ELF-1 (cell line): ENCODE measurements at places on chromosomes 3 and 15.

- no peak for DNase-seq
Measured at GRCh38 chr15:60612400-60613048, 133.6 kb upstream of the ICE2 start.

DNA sequence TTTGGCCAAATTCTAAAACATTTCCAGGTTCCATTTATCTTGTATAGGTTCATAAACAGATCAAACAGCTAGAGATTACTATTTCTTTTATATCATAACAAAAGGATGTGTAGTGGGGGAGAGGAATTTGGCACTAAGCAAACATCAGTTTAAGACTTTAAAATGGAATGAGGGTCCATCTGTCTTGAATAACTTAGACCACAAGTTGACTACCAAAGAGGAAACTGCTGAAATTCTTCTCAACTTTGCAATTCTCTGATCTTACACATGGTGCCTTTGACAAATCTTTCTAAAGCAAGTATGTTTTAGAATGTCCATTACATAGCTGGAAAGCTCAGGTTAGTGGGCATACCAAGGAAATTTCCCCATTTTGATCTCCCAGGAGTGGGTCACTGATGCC, 140.5 kb upstream of the ADAMTS9 start:
- DNase-seq: no peak

DNA sequence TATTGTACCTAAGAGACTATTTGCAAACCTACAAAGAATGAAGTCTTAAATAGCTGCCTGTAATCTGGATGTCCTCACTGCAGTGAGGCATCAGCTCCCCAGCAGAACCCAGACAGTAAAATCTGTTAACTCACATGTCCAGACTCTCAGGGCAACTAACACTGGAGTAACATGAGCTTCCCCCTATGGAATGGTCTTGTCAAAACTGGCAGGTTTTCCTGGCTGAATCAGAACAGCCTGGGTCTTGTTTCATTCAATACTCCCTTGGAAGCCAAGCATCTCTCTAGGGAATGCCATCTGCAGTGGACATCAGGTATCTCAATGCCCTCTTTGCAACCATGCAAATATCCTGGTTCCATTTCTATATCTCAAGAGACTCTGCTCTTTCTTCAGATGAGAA, 24.4 kb downstream of the PTPN9 start:
- no peak for DNase-seq

DNA sequence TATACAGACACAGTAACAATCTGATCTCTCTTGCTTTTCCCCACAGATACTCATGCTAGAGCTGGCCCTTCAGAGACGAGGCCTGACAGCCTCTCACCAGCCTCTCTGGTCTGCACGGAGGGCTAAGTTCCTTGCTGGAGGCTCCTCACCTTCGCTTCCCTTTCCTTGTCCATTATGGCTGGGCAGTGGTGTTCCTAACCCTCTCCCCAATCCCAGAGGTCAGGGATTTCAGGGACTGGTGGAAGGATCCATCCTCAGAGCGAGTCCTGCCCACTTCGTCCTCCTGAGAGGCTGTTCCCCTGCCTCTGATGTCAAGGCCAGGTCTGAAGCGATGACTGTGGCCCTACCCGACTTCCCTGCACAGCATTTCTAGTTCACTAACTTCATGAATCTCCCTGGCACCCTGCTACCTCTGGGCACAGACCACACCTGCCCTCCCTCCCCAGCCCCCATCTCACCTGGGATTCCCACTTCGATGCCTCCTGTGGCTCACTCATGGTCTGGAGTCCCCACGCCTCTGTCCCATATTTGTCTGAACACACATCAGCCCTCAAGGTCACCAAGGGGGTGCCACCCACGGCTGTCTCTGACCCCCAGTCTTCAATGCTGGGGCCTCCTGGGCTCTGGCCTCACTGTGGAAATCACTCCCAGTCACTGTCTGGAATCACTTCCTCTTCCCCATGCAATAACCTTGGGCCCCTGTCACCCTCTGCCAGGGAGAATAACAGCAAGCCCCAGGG, 124.9 kb upstream of the PRR20G start:
- DNase-seq: peak; percentile 2

DNA sequence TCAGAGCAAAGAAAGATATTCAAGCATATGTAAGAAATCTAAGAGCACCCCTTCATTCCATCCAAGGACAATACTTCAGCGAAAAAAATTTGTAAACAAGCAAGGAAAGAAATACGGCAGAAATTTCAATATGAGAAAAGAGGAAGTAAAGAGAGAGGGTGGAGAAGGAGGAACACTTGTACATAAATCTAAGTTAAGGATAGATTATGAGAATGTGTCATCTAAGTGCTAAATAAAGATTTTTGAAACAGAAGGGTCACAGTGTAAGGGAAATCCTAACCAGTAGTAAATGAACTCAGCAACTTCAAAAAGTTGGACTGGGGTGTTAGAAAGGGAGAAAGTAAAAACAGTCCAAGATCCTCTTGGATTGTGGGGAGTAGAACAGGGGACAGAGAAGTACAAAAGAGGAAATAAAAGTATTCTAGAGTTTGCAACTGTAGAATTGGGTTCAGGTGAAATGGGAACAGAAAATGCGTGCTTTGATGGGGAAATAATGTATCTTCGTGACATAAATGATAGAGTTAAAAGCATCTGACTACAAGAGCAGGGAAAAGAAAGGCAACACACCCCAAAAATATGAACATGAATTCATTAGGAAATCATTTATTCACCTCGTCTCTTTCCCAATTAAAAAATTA, 68.5 kb upstream of the ATP13A5 start:
- no peak for DNase-seq

GRCh38 chr3:112357930-112358780, 25.2 kb downstream of the CD200 start:
- DNase-seq: no peak

DNA sequence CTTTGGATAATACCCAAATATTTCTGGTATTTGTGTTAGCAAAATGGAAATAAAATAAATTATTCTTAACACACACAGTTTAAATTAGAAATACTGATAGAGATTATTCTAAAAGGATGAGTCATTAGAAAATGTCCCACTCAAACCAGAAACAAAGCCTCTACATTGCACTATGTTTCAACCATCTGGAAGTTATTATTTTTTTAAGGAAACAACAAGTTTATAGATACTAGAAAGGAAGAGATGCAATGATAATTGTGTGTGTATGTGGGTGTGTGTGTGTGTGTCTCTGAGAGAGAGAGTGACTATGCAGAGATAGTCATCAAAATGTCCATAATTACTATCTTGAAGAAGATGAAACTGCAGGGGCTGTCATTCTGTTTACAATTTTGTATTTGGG, 1340.5 kb downstream of the ROBO1 start:
- DNase-seq: no peak

DNA sequence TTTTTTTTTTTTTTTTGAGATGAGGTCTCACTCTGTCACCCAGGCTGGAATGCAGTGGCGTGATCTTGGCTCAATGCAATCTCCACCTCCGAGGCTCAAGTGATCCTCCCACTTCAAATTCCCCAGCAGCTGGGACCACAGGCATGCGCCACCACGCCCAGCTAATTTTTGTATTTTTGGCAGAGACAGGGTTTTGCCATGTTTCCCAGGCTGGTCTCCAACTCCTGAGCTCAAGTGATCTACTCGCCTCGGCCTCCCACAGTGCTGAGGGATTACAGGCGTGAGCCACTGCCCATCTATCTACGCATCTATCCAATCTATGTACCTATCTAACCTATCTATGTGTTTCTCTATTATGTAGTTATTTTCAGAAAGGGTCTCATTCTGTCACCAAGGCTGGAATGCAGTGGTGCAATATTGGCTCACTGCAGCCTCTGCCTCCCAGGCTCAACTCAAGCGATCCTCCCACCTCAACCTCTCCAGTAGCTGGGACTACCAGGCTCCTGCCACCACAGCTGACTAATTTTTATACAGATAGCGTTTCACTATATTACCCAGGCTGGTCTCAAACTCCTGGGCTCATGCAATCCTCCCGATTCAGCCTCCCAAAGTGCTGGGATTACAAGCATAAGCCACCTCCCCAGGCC, 20.2 kb upstream of the GPX1 start:
- DNase-seq: no peak

DNA sequence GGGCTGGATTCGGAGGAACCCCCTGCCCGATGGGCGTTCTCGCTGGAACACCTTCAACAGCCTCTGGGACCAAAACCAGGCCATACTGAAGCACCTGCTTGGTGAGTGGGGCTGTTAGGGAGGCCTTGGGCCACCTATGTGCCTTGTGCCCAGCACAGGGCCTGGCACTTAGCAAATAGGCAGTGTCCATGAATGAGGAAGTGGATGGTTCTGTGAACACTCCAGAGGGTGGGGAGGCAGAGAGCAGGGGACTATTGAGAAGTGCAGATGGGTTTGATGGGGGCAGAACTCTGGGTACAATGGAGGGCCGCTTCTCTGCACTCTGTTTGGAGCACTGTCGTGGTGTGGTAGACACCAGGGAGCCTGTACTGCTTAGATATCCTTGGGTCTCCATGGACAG, 1.5 kb downstream of the ECE2 start:
- no peak for DNase-seq

DNA sequence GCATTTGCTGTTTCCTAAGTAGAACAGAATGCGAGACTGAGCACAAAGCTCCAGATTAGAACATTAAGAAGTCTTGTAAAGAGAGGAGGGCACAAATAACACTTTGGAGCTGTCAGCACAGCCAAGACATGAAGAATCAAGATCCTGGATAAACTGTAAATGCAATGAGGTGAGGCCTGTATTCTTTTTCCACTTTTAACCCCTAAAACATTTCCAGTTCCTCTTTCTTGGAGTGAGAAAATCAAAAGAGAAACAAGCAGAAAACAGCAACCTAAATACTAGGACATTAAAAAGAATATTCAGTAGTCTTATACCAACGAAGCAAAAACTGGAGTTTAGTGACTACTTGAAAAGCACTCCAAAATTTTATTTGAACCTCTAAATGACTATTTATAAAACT, 204.3 kb downstream of the ZBTB20 start:
- no peak for DNase-seq

DNA sequence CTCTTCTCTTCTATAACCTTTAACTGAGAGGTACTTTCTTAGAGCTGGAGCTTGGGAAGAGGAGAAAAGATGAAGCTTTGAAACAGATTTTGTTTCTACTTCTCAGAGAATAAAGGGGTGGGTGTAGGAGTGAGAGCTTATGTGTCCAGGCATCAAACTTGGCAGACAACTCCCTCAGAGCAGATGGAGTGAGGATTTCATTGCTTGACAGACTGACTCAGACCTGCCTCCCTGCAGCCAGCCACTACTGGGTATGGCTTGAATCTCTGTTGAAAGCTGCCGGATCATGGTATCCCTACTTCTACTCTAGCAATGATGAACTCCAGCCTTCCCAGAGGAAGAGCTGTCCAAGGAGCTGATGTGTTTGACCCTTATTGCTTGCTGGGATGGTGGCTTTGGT, 36.7 kb downstream of the SYN2 start:
- no peak for DNase-seq

DNA sequence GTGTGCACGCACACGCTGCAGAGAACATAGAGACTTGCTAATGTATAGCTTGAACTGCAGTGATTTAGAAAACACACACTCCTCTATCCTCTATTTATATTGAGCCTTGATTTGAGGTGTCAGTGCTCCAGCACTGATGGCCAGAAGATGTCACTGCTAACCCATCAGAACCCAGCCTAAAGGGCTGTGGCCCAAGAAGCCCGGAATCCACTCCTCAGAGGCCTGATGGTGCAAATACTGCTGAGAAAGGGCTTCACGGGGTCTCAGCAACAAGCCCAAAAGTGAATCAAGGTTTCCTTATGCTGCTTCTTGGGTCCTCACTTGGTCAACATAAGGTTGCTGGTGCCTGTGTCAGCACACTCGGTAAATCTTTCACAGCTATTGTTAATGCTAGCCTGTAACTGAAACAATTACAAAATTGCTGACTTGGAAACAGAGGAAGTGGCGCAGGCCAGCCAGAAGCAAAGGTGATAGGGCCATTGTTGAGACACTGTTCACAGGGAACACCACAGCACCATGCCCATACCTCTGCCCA, 60.3 kb downstream of the HEG1 start:
- peak; percentile 66 for DNase-seq

DNA sequence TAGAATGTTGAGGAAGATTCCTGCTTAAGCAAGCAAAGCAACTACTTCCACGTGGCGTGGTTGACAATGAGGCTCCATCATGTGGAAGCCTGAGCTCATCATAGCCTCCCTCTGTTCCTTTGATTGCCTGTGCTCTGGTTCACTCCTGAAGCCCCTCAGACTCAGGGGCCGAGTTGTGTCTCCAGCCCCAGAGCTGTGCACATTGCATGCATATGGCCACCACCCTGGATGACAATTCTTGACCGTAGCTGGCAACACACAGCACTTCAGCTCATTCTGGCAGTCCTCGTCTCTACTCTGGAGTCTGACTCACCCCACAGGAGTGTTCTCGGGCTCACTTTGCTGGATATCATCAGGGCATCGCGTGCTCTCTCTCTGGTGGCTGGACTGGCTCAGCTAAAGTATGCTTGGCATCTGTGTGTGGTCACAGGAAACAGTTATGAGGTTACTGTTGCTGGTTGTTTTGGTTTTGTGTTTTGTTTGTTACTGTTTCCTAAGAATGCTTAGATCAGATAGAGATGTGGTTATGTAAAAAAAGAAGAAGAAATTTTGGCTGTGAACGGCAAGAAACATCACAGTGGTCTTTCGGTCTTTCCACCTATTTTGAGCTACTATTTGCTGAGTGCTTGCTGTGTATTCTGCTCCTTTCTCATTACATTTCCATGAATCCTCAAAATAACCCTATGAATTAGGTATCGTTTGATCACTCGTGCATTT, 41.6 kb upstream of the MRPS22 start:
- DNase-seq: peak; percentile 50

DNA sequence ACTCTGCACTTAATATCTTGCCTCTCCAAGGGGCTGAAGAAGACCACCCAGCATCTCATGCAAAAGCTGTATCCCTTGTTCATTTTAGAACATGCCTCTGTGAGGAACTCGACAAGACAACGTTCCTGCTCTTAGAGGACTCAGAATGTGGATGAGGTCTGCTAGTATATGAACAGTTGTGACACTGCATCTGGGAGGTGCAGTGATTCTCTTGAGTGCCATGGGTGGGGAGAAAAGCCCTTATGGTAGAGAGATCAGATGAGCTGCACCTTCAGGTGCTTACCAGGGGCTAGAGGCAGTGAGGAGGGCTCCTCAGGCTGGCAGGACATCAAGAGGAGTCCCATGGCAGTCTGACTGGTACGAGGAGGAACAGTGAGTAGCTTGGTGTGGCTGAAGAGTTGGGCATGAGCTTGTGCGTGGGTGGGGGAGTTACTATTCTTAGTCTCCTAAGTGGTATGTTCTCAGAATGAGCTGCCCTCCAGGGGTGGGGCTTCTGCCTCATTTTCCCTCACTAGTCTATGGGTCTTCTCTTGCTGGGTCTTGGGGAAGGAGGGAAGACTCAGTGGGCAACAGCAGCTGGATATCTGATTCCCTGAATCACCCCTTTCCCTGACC, 56.7 kb upstream of the ATP2B2 start:
- no peak for DNase-seq

DNA sequence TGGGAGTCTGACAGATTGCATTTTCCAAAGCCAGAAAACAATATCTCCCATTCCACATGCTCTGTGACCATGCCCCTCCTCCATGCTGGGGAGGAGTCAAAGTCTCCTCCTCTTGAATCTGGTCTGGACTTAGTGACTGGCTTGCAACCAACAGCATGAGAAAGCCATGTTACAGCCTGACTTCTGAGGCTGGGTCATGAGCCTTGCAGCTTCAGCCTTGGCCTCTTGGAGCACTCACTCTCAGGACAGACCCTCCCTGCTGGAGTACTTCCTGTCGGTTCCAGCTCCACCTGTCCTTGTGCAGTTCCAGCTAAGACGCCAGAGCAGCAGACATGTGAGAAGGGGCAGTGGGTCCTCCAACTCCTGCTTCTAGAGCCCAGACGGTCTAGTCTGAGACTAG, 49.7 kb upstream of the RBSN start:
- peak; percentile 78 for DNase-seq
